Mucosa of descending colon (tissue), 3 donors: ENCODE measurements at places on chromosomes 13 and 19. TPM values are rescaled to one million over a fixed set of nuclear protein-coding genes. Genes with fewer than 3 reads are reported as not detected.

ADGRE3 gene
- total RNA-seq = not detected

CYP4F3 gene
- 4.3 TPM for total RNA-seq

GRCh38 chr13:48158915-48159314 is 64.0 kb upstream of the MED4 start:
- DNase-seq = no peak

DNA sequence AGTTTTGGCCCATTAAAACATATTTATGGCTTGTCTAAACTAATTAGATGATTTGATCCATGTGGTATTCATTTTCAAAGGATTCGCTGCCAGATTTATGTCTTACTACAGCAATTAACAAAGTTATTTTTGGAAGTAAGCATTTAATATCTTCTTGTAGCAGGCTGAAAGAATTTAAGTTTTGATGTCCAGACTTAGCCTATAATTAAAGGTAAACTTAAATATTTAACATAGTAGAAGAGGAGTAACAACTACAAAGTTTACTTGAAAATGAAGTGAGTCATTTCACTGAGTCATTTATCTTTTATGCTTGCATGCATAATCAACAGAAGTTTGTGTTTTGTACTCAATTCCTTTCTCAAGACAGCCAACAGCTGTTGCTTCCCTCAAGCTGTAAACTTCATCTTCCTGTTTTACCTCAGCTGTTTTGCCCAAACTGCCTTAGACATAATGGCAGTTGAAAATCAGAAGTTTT is 58.1 kb downstream of the EDNRB start:
- no peak for DNase-seq

KLK14 gene
- not detected for total RNA-seq

- DNase-seq = peak; percentile 36
Observed at GRCh38 chr13:38814331-38814730, 127.5 kb downstream of the FREM2 start.

- DNase-seq = no peak
Observed at GRCh38 chr19:48392860-48393558, 459 bp upstream of the GRIN2D start.

NRTN gene
- 11.3 TPM for total RNA-seq

DNA sequence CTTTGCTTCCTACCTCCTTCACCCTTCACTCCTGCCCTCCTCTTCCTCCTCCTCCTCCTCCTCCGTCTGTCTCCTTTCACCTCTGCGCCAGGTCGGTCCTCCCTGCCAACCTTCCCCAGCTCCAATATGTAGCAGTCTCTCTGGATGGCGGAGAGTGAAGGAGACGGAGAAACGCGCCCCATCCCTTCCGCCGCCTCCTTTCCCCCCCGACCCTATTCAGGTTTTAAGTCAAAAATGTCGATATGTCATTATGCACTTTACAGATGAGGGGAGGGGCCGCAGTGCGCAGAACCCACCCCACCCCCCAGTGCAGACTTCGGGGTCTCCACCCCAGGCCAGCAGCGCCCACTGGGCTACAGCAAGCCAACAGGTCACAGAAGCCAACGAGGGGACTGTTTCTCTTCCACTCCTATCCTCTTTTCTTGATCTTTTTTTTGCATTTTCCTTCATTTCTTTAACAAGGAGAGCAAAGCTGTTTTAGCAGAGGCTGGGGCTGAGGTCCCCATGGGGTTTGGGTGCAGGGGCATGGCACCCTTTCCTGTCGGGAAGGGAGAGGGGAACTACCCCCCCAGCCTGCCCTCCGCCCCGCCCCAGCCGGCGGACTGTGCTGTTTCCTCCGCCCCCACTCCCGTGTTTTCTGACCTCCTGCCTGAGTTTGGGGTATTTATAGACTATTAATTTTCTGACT is 9.2 kb downstream of the MIDN start:
- DNase-seq = no peak

GRCh38 chr13:106103779-106104178 is 431.7 kb downstream of the EFNB2 start:
- no peak for DNase-seq

OLFM4 gene
- total RNA-seq = 4,328 TPM

GRCh38 chr13:28116736-28117135 is 16.4 kb upstream of the FLT3 start:
- no peak for DNase-seq

TUBA3C gene
- not detected for total RNA-seq

MIA gene
- total RNA-seq = 2.5 TPM

ADGRL1 gene
- total RNA-seq = 54.6 TPM

DNA sequence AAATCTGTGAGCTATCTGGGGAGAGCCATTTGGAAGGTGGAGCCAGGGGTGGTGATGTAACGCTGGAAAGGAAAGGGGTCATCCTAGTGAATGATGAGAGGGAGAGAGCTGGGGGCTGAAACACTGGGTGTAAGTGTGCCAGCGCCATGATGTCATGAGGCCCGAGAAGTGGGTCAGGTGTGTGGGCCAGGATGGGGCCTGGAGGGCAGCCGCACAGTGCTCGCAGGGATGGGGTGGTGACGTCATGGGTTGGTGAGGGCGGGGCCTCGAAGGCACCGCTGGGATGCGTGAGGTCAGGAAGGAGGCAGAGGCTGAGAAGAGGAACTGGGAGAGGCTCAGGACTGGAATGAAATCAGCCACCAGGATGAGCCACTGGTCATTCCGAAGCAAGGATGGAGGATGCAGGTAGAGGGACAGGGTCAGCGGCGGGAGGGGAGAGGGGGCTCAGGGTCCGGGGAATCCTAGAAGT is 4.4 kb downstream of the CCDC61 start:
- no peak for DNase-seq

ARRDC5 gene
- total RNA-seq = 0.70 TPM

- peak; percentile 88 for DNase-seq
Observed at GRCh38 chr13:51451467-51452360, 1.1 kb downstream of the INTS6 start.

- peak; percentile 79 for DNase-seq
Observed at GRCh38 chr13:38350114-38350617, 515 bp downstream of the UFM1 start.

DNA sequence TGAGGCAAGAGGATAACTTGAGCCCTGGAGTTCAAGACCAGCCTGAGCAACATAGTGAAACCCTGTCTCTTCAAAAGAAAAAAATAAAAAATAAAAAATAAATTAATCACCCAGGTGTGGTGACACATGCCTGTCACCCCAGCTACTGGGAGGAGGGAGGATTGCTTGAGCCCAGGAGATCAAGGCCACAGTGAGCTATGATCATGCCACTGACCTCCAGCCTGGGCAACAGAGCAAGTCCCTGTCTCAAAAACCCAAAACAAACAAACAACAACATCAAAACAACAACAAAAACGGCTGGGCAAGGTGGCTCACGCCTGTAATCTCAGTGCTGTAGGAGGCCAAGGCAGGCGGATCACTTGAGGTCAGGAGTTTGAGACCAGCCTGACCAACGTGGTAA is 4.3 kb upstream of the SLC39A3 start:
- no peak for DNase-seq

- DNase-seq = no peak
Observed at GRCh38 chr13:111046590-111047141, 68.4 kb upstream of the ARHGEF7 start.

DNA sequence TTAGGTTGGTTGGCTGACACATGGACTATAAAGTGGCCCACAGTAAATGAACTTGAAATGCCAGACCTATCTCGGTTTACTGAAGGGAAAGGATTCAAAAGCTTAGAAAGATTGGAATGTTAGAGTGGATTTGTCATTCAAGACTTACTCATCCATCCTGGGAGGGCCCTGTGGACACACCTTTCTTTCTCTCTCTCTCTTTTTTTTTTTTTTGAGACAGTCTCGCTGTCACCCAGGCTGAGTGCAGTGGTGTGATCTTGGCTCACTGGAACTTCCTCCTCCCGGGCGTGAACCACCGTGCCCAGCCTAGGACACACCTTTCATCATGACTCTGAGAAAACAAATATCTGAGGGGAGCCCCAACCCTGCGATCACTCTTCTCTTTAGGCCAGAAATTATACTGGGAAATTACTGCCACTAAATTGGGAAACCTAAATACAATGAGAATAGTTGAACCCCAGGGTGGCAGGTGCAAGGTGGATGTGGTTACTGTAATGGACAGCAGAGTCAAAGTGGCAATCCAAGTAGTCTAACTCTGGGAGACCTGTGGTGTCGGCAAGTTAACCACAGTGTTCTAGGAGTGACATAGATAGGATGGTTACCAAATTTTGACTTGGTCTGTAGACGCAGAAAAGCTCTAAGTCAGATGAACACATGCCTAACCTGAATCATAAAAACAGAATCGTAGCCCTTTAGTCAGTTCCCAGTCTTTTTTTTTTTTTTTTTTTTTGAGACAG is 47.1 kb upstream of the ZMYM5 start:
- DNase-seq = no peak

APBA3 gene
- total RNA-seq = 18.9 TPM
